ENCODE measurements at places on chromosomes 7 and 10.

GRCh38 chr10:88120075-88120474 is 256.6 kb downstream of the PTEN start:
- DNase-seq = no peak

- DNase-seq = no peak
These were observed 33.7 kb downstream of the RAB18 start for GRCh38 chr10:27537787-27538186.

DNA sequence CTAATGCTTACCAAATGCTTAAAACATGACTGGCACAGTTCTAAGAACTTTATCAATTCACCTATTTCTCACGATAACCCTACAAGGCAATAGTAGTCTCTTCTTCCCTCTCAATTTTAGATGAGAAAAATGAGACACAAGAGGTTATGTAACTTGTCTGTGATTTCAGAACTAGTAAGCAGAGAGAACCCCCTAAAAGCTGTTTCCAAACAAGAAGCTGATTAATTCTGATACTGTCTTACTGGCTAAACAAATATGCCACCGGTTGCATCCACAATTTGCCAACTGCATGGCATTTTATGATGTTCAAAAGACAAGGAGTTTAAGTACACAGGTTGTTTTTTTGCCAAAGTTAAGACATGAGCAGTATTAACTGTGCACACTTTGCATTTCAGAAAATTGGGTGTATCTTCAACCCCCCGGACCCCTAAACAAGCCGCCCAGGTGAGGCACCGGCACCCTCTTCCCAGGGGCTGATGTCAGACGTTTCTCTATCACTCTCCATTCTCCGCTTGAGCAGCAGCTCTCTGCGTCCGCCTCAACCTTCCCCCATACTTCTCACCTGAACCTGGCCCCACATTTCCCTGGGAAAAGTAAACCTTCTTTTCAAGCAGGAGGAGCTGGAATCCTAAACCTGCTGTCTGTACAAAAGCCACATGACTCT is 21.7 kb downstream of the RSU1 start:
- no peak for DNase-seq

DNA sequence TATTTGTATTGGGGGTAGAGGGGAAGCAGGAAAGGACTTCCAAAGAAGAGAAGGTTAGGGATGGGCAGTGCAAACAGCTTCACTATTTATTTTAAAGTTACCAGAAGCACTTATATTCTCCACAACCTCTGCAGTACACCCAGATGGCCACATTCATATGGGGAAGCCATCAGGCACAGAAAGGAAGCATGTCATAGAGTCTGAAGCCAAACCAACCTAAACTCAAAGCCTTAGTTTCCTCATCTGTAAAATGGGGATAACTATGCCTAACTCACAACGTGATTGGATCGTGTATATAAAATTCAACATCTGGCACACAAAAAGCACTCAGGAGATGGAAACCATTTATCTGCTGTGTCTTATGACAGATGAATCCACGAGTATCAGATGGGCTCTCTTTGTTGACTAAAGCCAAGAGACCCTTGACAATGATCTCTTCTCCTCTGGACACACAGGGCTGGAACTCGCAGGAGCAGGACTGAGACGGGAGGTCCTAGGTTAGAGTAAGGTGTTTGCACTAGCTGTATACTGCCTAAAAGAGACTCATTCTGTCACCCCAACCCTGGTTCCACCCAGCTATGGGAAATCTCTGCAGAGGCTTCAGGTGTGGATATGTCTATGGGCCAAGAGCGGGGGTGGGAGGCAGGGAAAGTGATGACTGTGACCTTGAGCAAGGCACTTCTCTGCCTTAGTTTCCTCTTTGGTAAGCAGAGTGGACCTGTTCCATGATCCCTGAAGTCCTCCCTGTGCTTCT is 1.8 kb downstream of the KIAA1549 start:
- no peak for DNase-seq

DNA sequence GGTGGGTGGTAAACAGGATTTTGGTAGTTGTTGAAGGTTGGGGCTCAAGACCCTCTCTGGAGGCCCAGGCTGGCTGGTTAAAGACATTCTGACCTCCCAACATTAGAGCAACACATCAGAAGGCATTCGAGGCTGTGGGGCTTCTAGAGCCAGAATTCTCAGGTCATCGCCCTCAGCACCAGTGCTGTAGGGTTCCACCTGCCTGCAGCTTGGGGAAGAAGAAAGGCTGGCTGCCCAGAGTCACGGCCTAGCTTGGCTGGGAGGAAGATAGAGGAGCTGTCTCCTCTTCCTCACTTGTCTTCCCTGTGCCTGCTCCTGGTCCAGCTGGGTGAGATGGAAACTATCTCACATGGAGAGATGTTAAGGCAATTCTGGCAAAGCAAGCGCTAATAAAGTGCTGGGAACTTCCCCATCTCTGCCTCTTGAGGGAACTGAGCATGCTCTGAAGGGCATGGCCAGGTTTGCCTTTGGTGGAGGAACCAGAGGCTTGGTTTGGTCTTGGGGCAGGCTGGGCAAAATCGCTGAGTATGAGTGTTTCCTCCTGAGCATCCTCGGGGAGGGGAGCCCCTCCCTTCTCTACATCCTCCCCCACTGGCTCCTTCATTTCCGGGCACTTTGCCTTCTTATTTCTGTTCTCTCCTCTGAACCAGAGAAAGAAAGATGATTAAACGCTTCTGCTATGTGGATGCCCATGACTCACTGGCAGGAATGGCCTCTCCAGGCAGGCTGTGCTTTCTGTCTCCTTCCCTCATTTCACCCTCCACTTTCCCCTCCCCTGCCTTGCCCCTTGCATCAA is 509.0 kb upstream of the PODXL start:
- DNase-seq = no peak

- DNase-seq = no peak
These were observed 64.7 kb downstream of the ADCY1 start for GRCh38 chr7:45638916-45639315.

- peak; percentile 14 for DNase-seq
These were observed 70.5 kb upstream of the ABI1 start for GRCh38 chr10:26931223-26931622.

GRCh38 chr10:69457771-69458237 is 6.5 kb downstream of the TSPAN15 start:
- DNase-seq = no peak

DNA sequence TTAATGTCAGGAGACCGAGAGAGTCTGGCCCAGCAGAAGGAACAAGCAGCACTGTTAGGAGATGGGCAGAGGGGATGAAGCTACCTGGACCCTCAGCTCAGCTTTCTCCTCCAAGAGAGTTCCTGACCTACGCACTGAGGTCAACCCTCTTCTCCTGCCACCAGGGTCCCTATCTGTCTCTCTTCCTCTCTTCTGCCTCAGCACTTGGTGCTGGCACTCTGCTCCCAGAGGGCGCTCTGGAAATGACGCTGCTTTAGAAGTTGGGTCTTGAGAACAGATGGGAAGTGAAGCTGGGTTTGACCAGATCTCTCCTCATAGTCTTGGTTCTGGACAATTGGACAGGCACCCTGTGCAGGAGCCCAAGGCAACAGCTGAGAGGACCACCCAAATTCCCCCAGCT is 216.0 kb upstream of the AGK start:
- no peak for DNase-seq

- no peak for DNase-seq
These were observed 173.6 kb downstream of the PTPRN2 start for GRCh38 chr7:158414002-158414401.

DNA sequence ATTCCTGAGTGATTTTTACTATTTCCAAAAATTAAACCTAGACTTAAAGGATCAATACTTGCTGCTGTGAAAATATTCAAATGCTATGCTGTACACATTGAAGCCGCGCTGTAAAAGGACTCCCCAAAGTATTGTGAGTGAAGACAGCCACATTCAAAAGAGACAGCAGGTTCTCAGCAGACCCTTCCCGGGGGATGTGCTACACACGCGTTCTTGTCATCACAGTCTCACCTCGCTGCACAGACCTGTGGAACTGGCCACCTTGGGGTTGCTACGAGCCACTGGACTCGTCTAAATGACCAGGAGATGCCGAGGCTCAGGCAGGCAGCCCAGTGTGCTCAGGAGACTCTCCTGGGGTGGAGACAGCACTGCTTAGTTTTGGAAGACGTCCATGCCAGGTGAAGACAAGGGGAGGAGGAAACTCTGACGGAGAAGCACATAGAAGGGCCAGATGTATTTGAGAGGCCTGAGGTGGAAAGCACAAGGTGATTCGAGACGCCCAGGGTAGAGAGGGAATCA is 367.7 kb upstream of the SHH start:
- no peak for DNase-seq

DNA sequence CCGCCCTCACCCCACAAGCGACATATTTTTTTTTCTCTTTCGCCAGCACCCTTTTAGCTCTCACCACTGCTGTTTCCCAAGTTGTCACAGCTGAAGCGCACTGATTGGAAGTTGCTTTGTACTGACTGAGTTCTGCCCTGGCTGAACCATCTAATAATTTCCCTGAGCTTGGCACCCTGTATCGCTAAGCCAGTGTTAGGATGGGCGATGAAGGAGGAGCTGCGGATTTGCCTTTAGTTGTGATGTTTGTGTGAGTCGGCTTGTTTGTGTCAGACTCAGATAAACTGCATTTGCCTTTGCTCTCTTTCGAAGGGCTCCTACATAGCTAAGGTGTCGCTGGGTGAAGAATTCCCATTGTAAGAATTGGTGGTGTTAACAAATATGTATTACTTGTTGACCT is 1.3 kb upstream of the ATXN7L1 start:
- no peak for DNase-seq

DNA sequence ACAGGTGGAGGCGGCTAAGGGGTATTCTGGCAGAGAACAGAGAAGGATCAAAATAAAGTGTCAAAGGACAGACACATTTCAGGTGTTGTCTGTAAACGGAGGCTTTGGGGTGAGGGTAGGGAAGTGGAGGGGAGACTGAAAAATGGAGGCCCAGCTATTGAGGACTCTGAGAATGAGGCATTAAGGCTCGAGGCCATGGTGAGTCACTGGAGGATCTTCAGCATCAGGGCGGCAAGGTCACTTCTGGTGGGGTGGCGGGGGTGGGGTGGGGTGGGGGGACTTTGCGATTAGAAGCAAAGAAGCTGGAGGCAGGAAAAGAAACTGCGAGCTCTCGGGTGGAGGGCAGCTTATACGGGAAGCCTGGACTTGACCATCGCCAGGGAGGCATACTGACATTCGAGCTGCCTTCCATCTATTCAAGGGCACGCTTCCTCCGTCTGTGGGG is 58.4 kb upstream of the PCGF5 start:
- DNase-seq = no peak

DNA sequence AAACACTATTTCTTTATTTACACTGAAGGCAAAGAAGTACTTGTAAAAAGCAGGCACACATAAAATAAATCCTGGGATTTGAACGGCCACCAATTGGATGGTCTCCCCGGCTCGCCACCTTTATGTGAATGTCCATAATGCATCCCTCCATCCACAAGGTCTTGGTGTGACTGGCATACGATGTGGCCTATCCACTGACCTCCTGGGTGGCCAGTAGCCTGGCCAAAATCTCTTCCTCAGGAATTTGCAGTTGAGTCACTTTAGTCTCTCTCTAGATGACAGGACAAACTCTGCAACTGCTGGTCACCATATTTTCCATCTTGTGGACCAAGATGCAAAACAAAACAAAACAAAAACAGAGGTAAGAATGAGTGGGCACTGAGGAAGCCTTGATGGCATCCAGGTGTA is 39.1 kb downstream of the CDK1 start:
- DNase-seq = no peak

DNA sequence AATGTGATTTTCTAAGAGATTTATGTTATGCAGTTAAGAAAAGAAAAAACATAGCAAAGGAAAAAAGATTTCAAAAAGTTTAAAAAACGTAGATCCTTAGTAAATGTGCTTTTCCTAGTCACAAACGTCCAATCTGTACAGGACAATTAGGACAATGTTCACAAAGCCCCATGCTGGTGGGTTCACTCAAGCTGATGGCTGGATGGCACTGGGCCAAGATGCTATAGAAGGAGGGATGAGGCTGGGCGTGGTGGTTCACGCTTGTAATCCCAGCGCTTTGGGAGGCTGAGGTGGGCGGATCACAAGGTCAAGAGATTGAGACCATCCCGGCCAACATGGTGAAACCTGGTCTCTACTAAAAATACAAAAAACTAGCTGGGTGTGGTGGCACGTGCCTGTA is 22.1 kb downstream of the SVIL start:
- no peak for DNase-seq

DNA sequence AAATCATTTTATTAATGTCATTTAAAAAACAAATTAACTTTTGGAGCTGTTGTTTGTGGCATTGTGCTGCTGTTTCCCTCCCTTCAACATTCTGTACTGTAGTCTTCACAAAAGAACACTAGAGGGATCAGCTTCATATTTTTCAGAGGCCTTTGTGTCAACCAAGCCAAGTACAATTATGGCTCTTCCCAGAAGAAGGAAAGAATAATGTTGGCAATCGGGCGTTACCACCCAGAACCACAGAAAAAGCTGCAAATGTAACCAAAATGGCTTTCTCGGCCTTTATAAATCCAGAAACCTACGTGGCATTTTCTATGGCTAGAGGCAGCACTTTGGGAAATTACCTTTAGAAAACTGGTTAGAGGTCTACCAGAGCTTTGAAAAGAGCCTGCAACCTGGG is 98.8 kb upstream of the COL1A2 start:
- DNase-seq = peak; percentile 66

- DNase-seq = no peak
These were observed 83.5 kb downstream of the BRAF start for GRCh38 chr7:140841166-140841715.

DNA sequence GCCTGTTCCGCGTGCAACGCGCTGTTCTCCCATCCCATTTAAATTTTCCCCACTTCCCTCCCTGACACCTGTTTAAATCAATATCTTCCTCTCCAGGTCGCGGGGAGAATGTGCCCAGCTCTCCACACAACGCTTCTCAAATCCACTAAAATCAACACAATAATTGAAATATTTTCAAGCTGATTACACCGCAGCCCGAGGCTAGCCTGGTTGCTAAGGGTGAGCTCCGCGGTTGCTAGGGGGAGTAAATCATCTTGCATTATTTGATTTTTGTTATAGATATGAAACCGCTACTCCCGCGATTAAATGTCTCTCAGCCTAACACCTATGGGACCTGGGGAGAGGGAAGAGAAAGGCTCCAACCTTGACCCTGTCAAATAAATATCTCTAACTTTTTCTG is 36.2 kb downstream of the UNCX start:
- DNase-seq = no peak

DNA sequence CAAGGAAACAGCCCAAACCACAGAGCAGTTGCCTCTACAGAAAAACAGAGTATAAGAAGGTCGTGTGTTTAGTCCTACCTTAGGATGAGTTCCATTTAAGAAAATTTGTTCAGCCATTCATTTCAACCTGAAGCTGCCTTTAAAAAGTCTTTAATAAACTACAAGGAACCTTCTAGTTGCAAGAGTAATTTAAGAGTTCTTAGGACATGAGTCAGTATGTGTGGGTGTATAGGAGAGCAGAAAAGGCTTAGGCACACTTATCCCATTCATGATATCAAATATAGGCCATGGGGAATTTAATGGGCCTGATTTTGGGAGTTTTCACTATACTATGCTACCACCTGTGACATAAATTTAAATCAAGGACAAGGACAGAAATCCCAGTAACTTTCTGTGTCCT is 496.8 kb downstream of the TFEC start:
- DNase-seq = no peak
